Stimulated activated CD4-positive, alpha-beta T cell treated with anti-CD3 and anti-CD28 coated beads, Interleukin-1b, Interleukin-23, amount 100 ng/mL, for 1 hour (primary cell): ENCODE measurements at places on chromosomes 4 and X.

- DNase-seq = no peak
Measured at GRCh38 chrX:131068945-131069719, 11.0 kb downstream of the ARHGAP36 start.

GRCh38 chr4:25104591-25104990 is 55.7 kb downstream of the SEPSECS start:
- DNase-seq = no peak

DNA sequence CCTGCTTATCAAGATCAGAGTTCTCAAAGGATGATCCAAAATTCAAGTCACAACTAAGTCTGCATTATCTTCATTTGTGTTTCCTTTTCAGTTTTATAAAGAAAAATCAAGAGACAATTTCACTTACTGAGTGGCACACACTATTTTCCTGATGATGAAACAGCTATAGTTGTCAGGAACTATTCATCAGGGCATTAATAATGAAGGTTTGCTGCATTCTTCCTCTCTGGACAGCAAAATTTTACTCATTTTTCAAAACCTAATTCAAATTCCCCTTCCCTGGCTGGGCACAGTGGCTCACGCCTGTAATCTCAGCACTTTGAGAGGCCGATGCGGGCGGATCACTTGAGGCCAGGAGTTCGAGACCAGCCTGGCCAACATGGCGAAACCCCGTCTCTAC is 83.5 kb upstream of the SMIM10 start:
- DNase-seq = no peak

DNA sequence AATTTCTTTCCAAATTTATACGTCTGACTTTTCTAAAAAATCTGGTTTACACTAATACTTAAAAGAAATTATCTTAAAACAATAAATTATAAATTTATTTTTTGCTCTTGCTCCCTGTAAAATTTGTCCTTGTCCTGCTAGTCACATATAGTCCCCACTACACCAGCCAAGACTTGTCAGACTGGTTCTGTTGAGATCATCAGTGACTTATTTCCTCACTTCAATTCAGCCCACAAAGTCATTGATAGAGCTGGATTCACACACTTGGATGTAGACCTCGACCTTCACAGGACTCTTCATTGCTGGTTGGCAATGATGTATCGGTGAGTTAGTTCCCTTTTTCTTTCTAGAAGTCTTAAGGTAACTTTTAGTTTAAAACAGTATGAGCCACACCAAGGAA is at the start of gene TMPRSS11E:
TSS of gene TMPRSS11E (plus strand) at position 263 of the 400 bp plus-strand sequence. CDS start at position 313, 50 bp downstream.
- no peak for DNase-seq

- DNase-seq = no peak
Measured at GRCh38 chr4:79237851-79238250, 88.0 kb downstream of the NAA11 start.

GRCh38 chr4:152427981-152428380 is 107.9 kb downstream of the FBXW7 start:
- no peak for DNase-seq

GRCh38 chr4:105108971-105109370 is 37.7 kb upstream of the TET2 start:
- no peak for DNase-seq

DNA sequence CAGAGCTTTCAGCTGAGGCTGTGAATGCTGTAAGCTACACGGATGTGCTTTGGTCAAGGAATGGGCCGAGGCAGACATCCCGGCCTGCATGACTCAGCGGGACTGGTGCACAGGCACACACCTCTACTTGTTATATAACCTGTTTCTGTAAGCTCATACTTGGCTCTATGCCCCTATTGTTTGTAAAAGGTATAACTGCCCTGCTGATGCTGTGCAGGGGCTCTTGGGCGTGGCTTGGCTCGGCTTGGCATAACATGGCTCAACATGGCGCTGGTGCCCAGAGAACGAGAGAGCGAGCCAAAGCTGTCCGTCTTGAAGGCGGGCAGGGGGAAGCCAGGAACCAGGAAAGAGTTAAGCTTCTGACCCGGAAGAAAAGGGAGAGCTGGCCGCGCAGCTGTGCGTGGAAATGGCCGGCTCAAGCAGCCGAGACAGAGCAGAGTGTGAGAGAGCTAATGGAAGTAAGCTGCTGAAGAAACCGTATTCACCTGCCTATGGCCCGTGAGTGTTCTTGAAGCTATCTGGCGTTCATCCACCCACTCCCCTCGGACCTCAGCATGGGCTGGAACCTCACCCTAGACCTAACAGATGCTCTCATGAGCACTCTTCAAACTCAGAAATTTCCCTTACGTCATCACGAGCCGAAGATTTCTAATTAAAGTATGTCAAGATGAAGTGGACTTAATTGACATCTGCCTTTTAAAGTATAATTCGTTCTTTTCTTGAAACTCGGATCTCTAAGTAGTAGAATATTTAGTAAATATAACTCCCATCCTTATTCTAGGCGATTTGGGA is 286.3 kb upstream of the AGA start:
- no peak for DNase-seq

- DNase-seq = no peak
Measured at GRCh38 chrX:68209008-68209407, 224.3 kb downstream of the OPHN1 start.

DNA sequence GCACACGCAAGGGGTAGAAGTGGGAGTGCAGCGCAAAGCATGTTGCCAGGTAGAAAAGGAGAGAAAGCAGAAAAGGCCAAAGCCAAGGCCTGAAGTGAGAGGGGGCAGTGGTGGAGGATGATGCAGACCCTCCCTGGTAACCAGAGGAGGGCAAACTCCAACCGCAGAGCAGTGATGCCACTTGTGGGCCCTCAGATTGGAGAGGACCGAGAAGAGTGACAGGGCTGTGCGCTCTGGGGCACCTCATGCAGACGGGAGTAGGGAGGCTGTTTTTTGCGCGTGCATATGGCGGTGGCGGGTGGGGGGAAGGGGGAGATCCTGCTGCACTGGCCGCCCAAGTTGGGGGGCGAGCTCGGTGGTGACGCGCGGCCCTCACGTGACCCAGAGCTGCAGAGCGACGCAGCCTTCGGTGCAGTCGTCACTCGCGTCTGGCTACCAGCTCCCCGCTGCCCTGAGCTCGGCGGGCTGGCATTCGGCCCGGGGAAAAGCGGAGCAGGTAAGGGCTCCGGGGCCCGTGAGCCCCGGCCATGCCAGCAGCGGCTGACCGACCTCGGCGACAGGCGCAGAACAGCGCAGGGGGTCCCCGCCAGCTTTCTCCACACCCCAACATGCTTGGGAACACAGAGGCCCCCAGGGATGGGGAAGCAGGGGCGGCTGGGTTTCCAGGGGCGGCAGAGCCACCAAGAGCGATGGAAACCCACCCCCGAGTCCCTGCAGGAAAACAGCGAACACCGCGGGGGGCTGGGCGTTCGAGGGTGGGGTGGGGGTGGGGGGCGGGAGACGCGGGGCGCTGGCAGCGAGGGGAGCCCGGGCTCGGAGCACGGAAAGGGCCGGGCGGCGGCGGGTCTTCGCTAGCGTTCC is at the start of gene BEX3:
TSS of gene BEX3 (plus strand) at position 421 of the 861 bp plus-strand sequence. CDS start 984 bp downstream, outside the sequence.
- DNase-seq = no peak

GRCh38 chr4:106715825-106716224 is 320.3 kb downstream of the DKK2 start:
- no peak for DNase-seq

- no peak for DNase-seq
Measured at GRCh38 chr4:112058433-112058832, 86.8 kb upstream of the FAM241A start.

DNA sequence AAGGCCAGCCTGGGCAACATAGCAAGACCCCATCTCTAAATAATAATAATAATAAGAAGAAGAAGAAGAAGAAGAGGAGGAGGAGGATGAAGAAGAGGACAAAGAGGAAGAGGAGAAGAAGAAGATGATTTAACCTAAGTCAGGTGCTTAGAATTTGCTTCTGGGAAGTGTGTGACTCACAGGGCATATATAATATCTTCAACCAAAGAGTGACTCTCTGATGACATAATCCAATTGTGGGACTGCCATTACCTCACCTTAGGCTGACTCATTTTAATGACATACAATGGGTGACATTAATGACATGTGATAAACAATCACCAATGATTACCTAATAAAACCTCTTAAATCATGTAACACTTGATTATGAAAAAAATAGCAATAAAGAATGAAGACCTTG is 32.7 kb upstream of the MBTPS2 start:
- no peak for DNase-seq

- DNase-seq = no peak
Measured at GRCh38 chrX:10023821-10024220, 56.7 kb downstream of the CLDN34 start.

- DNase-seq = no peak
Measured at GRCh38 chr4:6199422-6199921, 877 bp downstream of the JAKMIP1 start.

DNA sequence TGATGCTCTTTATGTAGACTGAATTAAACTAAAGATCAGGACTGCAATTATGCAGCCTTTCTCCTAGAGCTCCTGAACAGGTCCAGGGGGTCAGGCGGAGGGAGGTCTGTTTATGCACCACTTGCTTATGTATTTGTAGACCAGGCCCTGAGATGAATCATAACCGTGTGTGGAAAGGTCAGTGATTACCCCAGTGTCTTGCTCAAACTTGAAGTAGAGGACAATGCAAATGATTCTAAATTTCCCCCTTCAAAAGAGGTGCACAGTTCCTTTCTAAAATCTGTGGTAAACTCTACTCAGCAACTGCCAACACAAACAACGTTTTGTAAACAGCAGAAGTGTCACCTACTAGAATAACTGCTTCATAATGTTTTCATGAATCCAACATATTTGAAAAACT is 13.0 kb upstream of the TBC1D9 start:
- no peak for DNase-seq

DNA sequence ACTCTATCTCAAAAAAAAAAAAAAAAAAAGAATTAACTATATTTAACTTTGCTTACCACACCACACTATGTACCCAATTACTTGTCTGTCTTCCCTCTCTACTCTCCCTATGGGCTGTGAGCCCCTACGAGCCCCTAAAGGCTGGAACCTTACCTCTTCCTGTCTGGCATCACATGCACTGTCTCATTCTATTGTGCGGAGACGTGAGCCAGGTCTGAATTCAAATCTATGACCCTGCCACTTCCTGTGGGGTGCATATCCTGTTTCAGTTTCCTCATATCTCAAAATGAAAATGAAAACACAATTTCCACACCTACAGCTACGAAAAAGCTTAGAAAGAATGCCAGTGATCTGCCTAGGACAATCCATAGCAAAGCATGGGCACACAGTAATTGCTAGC is 42.9 kb upstream of the HS3ST1 start:
- DNase-seq = no peak
